ENCODE measurements at places on chromosomes 7 and 10. TPM values are rescaled to one million over a fixed set of nuclear protein-coding genes. Genes with fewer than 3 reads are reported as not detected.

Gene LRWD1
- 18.9 TPM for total RNA-seq

Gene GPNMB
- 1.6 TPM for total RNA-seq

Gene CYP2W1
- not detected for total RNA-seq

Gene OPN1SW
- not detected for total RNA-seq

Gene CLDN4
- 0.28 TPM for total RNA-seq

Gene ADAM12
- total RNA-seq, result 3.1 TPM

Gene PLPP4
- 0.86 TPM for total RNA-seq

Gene SHTN1
- total RNA-seq, result 39.2 TPM

Gene ERVW-1
- total RNA-seq, result not detected

Gene ARHGAP22
- 4.0 TPM for total RNA-seq

Gene AVPI1
- total RNA-seq, result 305 TPM

Gene ZNF800
- 55.1 TPM for total RNA-seq

Gene VGF
- total RNA-seq, result 12.8 TPM

Gene ZC3HAV1L
- 10.9 TPM for total RNA-seq

Gene SLC13A4
- total RNA-seq, result not detected

Gene NPFFR1
- total RNA-seq, result not detected

Gene SLC26A3
- not detected for total RNA-seq

Gene MKX
- total RNA-seq, result not detected

Gene ADAMTS14
- total RNA-seq, result 0.25 TPM

Gene FLNC
- total RNA-seq, result 0.28 TPM

Gene STEAP2
- 1.3 TPM for total RNA-seq

Gene TMEM196
- total RNA-seq, result not detected

Gene WIPF3
- not detected for total RNA-seq

Gene TFAM
- 62.3 TPM for total RNA-seq

Gene HGF
- not detected for total RNA-seq

Measured in MCF 10A (cell line).